ENCODE measurements at places on chromosomes 6 and 20.
A peak's percentile ranks its signal among the peaks of the same experiment; 100 is the strongest.

GRCh38 chr6:15027472-15027871 lies 218.4 kb upstream of the JARID2 start:
- DNase-seq: no peak

GRCh38 chr6:132712366-132712765 lies 1.5 kb downstream of the VNN1 start:
- DNase-seq: no peak

- DNase-seq: no peak
Measured at GRCh38 chr20:43723735-43724134, 3.1 kb downstream of the GTSF1L start.

DNA sequence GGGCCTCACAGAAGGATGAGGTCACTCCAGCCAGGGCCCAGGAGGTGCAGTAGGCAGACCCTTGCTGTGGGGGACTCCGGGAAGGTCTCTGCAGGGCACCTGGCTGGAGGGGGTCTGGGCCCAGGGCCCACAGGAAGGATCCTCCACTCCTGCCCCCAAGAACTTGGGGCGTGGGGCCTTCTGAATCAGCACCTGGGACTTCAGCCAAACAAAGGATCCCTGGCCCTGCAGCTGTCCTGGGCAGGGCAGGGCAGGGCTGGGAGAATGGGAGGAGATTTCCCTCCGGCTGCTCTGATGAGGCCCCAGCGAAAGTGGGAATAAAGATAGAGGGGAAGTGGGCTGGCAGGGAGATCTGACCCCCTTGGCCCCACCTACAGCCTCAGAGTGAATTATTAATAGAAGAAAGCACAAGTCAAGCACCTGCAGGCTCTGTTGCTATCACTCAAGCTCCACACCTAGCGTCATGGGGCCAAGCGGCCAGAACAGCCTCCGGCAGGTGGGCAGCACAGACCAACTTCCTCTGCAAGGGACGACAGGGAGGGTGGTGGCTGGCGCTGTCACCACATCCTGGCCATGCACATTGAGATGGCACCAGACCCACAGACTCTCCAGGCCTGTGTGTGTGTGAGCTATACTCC lies 61.6 kb upstream of the MRPS10 start:
- DNase-seq: peak; percentile 39

DNA sequence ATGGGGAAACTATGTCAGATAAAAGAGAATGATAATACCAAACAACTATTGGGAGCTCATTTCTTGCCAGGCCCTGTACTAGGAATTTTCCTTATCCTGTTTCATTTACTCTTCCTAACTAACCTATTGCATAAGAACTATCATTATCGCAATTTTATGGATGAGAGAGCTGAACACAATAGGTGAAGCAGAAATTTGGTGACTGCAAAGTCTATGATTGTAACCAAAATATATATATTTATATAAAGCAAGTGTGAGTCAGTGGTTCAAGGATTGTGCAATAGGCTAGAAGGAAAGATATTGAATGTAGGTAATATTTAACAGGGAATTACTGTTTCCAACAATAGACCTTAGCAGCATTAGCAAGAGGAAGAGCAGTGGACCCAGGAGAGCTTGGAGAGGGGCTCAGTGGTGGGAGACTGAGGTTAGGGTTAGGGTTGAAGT lies 181.1 kb upstream of the TENT5A start:
- no peak for DNase-seq

GRCh38 chr20:41138475-41139226 lies 1.3 kb downstream of the PLCG1 start:
- DNase-seq: peak; percentile 50

GRCh38 chr6:2244261-2245102 lies 923 bp downstream of the GMDS start:
- no peak for DNase-seq

DNA sequence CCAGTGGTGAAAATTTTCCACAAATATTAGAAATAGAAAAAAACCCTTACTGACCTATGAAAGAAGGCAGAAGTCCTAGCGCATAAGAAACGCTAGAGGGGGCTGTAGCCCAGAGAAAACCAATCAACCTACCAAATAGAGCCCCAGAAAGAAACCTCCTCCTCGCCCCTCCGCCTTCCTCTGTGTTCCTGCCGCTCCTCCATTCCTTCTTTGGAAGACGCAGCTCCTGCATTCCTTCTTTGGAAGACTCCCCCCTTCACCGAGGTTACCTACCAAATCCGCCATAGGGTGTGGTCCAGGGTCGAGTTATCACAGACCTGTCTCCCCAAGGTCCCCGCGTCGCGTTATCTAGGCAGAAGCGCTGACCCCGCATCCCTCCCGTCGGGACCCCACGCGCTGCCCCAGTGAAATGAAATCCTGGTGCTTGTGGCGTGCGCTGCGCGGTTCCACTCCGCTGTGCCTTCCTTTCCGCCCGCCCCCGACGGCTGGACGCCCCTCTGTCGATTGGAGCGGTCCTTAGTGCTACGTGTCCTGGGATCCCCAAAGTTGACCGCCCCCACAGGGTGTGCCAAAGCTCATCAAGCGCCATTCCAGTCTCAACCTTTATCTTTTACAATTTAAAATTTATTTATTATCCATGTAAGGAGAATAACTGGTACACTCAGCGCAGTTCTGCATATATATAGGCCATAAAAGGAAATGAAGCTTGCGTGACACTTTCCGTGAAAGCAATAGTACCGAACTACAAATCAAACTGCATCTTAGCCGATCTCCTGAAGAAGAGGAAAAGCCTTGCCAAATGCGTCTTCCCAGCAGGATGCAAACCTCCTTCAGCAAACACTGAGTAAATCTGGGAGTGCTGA lies 13.0 kb downstream of the RPP21 start:
- DNase-seq: peak; percentile 73

- DNase-seq: no peak
Measured at GRCh38 chr6:108958900-108959770, 110.9 kb downstream of the ARMC2 start.

GRCh38 chr6:132153221-132153898 lies 202.2 kb upstream of the CCN2 start:
- DNase-seq: no peak

GRCh38 chr6:32937230-32937633 lies 3.6 kb downstream of the HLA-DMB start:
- no peak for DNase-seq

- no peak for DNase-seq
Measured at GRCh38 chr6:168746643-168747042, 305.7 kb downstream of the SMOC2 start.

GRCh38 chr20:63783970-63784369 lies 44.4 kb downstream of the SLC2A4RG start:
- DNase-seq: no peak

DNA sequence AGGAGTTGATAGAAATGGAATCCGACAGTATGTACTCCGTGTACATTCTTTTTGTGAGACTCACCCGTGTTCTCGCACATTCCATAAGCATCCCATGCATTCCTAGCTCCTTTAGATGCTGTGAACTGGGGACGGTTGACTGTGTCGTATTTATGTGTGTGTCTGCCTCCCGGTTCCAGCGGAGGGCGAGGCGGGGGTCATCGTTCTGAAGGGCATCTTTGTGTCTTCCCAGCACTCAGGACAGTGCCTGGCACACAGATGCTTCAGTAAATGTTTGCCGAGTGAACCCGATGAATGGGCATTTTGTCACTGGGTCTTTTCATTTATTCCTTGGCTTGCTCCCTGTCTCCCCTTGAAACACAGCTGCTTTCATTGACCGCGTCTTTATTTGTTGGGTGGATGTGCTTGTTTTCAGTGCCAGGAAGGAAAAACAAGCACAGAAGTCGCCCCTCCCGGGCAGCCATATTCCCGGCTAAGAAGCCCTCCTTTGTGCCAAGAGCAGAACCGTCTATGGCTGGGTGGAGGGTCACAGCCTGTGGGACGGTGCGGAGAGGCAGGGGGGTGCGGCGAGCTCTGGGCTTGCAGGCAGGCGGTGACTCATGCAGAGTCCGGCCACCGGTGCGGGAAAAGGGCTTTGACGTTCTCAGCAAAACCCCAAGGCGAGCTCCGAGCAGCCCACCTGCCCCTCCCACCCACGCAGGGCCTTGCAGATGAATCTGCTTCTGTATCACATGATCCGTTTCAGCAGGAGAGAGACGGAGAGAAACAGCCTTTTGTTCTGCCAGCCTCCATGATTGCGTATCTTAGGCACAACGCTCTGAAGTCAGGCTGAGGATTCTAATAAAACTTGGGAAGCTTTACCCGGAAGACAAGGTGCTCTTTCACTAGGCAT lies 11.2 kb upstream of the PSMG4 start:
- no peak for DNase-seq

GRCh38 chr6:48255094-48255493 lies 144.1 kb upstream of the PTCHD4 start:
- DNase-seq: no peak

- no peak for DNase-seq
Measured at GRCh38 chr6:170423030-170423429, 116.5 kb downstream of the FAM120B start.

DNA sequence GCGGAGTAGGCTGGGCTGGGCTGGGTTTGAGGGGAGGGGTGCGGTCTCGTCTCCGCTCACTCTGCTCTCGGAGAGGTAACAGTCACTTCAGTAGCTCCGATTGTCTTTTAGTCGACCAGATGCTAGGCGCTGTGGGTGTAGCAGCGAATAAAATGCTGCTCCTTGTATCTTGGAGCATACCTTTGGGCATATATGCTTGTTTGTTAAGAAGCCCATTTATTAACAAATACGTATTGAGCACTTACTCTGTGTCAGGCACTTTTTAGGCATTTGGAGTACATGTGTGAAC lies 545 bp downstream of the ACTR5 start:
- peak; percentile 56 for DNase-seq

DNA sequence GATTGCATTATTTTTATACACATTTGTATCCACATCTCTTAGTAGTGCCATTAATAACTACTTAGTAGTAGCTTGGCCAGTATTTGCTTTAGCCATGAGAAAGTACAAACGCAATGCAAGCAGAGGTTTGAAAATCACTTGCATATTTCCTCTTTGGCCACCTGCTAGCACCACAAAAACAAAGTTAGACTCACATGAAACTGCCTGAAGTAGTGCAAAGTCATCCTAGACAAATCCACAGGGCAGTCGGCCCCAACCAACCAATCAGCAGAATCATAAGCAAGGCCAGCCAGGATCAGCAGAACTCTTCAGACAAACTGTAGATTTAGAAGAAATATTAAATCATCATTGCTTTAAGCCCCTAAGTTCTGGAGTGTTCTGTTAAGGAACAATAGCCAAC lies 135.2 kb upstream of the VGLL2 start:
- DNase-seq: no peak

- DNase-seq: no peak
Measured at GRCh38 chr20:39993742-39994141, 695.3 kb downstream of the MAFB start.

DNA sequence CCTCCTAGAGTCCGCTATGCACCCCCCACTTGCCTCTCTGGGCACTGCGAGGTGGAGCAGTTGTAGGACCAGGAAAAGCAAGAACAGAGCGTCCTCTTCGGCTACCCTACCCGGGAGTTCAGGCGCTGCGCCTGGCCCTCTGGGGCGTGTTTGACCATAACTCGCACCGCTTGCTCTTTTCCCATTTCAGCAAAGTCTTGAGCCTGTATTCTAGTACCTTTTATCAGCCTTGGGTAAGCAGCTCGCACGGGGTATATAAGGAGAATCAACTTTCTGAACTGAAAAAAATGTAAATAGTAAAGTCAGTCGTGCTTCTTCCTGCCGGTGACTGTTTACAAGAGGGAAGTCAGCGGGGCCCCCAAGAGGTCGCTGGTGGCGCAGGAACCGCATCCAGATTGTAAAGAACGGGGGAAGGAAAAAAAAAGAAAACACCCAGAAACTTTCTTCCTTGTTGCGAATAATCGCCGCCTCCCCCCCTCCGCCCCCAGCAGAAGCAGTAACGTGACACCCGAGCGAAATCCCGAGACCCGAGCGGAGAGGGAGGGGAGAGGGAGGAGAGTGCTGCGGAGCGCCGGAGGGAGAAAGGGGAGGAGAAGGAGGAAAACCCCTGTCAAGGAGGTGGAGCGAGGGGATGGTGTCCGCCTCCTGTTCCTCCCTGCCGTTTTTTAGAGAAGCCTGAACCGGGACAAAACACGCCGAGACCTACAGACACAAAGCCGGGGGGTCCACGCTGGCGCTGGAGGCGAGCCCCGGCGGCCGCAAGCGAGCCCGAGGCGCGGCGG lies at the start of gene UST:
Gene UST, plus strand, starts transcription at position 668 of the 782 bp plus-strand sequence. CDS start 401 bp downstream, outside the sequence.
- peak; percentile 78 for DNase-seq

DNA sequence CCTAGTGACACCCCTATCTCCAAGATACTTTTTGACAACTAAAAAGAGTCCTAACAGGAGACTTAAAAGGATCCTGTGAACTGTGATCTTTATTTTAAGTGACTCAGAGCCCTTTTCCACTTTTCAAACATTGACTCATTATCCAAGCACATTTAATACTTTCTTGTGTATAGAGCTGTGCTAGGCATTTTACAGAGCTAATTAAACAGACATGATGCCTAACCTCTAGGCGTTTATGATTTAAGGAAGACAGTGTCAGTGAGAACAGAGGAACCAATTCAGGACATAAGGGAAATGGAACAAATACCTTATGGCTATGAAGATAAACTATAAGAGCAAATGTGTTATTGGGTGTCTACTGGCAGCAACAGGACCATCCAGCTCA lies 282.6 kb downstream of the TPBG start:
- DNase-seq: no peak

DNA sequence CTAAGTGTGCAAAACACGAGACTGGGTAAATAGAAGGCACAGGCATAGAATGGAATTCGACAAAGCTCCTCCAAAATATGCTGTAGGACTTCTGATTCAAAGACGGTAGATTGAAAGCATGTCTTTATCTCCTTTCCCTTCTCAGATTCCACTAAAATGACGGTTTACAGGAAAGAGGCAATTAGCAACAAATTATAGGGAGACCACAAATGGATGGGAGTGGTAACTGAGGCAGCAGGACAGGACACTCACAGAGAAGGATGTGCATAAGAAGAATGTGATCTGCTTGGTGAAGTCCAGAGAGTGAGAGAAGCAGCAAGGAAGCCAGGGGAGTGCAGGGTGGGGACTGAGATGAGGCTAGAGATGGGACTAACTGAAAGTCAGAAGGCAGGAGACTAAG lies 113.4 kb upstream of the MRPS10 start:
- no peak for DNase-seq
